ENCODE measurements at places on chromosomes 3 and 15.
A peak's percentile ranks its signal among the peaks of the same experiment; 100 is the strongest.

GRCh38 chr15:91939403-91939831 is 85.9 kb downstream of the SLCO3A1 start:
- no peak for DNase-seq

DNA sequence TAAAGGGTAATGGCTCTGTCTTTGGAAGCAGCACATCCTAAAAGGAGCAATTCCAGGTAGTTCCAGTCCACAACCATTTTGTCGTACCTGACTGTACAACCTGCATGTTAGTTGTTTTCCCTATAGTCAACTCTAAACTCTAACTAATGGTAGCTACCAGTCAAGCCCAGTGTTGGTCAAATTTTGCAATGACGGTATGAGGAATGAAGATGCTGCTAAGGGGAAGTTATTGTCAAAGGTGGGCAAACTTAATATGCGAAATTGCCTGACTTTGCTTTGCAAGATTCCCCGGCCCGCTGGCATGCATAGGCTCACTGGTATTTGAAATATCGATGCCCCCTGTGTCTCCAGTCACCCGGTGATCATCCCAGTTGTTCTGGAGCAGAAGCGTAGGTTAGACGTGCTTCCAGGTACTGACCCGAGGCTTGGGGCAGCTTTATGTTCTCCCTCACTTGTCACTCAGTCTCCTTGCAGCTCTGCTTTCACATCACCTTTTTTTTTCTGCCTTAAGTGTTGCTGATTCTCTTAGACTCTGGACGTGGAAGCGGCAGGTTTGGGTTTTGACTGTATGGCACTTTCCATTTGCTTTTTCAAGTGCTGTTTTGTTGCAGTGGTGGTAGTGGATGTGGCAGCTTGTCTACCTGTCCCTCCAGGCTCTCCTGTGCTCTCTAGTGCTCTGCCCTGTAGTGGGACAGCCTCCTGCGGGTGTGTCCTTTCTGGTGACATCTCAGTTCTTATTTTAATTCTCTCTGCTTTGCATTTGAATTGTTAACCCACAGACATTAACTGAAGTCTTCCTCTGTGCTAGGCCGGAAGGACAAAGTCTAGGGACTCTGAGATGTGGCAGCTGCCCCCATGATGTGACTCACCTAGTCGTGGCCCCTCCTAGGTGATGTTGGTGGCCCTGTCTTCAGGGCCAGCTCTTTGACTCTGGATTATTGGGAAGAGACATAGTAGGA is 95.8 kb upstream of the UMPS start:
- no peak for DNase-seq

GRCh38 chr3:59313365-59313764 is 263.5 kb upstream of the CFAP20DC start:
- peak; percentile 24 for DNase-seq

GRCh38 chr3:26292780-26293179 is 329.8 kb upstream of the LRRC3B start:
- no peak for DNase-seq

DNA sequence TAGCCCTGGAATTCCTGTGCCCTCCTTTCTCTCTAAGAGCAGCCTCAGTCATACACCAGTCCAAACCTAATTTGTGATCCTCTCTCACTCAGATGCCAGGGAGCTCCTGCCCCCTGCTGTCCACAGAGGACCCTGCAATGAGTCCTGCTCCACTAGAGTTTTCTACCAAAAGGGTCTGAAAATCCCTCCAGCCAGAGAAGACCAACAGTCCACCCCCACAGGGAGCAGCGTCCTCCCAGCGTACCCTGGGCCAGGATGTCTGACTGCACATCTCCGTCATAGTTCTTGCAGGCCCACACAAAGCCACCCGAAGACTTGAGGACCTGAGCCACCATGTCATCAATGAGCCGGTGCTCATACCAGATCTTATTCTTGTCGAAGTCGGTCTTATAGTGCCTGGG is 15.4 kb downstream of the IDH2 start:
- peak; percentile 33 for DNase-seq

GRCh38 chr3:69671082-69671952 is 67.9 kb upstream of the MITF start:
- DNase-seq: no peak

- no peak for DNase-seq
Measured at GRCh38 chr15:76293361-76293760, 17.9 kb downstream of the ETFA start.

DNA sequence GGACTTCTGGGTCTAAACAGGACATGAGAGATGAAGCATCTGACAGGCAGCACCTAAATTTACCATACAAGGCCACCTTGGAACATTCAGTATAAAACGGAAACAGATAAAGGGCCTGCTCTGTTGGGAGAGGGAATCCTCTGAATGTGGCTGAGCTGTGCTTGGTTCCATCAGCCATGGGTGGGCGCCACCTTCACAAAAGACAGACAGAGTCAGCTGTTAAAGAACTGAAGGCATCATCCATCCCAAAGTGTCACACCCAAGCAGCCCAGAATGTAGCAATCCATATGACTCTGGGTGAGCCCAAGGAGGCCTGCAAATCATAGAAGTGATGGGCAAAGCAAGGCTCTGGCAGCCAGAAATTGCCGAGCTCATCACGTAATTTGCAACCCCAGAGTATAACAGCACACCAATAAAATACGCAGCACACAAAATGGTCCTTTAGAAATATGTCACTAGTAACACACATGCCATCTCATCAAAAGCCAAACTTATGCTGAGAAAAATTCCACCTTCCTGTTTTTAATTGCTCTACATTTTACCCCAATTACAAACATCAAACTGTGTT is 24.8 kb upstream of the RBP1 start:
- DNase-seq: no peak

DNA sequence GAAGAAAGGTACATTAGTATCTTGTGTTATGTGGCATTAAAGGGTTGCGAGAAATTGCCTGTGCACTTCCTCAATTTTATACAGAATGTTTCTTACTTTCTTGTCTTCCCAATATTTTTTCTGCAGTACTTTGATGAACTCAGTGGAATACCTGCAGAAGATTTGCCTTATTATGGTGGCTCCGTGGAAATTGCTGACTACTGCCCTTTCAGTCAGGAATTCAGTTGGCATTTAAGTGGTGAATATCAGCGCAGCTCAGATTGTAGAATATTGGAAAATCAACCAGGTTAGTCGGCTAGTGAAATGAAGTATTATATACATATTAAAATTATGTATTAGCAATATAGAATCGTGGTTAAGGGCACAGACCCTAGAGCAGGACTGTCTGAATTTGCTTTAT is 61.3 kb downstream of the LMLN start:
- DNase-seq: no peak

DNA sequence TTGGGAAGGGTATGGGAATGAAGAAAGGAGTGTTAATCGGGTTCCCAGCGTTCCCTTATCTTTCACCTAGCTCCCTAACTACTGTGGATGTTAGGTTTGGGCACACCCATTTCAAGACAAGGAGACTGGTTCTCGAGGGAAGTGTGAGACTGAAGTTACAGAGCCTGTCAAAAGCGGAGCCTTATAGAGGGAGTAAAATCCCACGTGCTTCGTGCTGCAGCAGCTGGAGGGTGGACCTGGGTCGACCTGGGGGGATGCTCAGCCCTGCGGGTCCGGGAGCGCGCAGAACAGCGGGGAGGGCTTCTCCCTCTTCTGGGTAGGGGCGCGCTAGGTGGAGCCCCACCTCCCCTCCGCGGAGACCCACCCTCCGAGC is 314 bp upstream of the TMED3 start:
- DNase-seq: no peak

DNA sequence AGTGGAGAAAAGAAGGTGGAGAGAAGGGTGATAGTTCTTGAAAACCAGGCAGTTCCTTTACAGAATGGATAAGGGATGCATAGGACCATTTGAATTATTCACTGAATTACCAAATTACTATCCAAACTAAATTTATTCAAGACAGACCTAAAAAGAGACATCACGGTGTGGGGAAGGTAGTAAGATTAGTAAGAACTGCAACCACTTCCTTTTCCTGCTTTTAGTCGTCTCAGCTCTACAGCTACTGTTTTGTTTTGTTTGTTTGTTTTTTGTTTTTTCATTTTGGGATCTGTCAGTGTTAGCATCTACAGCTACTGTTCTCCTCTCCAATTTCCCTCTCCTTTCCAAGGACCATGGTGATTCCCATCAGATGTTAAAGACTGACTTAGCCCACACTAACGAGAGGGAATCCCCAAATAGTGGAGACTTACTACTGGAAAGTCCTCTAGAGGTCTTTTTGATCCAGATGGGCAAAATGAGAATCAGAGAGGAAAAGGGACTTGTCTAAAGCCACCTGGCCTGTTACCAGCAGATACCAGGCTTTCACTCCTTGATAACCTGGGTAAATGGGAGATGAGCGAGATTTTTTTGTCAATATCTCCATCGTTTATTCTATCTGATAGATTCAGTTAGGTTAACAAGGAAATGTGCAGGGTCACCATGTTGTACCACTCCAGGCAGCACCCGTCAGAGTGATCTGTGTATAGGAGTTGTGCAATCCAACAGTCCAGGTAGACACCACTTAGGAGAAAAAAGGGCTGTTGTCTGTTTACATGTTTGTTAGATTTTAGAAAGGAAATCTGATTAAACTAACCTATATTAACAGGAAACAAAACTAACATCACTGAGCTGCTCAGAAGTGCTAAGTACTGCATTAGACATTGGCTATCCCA is 6.0 kb downstream of the HCLS1 start:
- no peak for DNase-seq

DNA sequence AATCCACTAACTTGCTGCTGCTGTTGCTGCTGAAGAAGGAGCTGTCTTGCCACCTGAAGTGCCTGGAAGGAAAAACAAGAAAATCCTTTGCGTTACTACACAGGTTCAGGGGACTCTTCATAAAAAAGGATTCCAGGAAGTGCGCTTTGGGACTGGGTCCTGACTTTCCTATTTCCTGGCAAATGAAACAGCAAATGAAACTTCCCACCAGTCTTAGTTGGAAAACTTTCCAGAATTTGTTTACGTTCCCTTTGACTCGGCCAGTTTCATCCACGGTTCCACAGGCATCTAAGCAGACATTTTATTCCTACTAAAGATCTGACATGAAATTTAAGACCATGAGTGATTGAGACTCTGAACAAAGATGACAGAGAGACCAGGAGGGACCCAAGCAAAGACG is 471.0 kb downstream of the FOXP1 start:
- no peak for DNase-seq

- no peak for DNase-seq
Measured at GRCh38 chr15:88894819-88895767, at the start of gene HAPLN3. HAPLN3 (minus strand) TSS chr15:88895544; CDS start chr15:88887298, 8,246 bp downstream.

GRCh38 chr3:4812591-4812990 is 166.6 kb upstream of the BHLHE40 start:
- no peak for DNase-seq

- DNase-seq: no peak
Measured at GRCh38 chr3:127214975-127215374, 22.0 kb downstream of the PRR23E start.

DNA sequence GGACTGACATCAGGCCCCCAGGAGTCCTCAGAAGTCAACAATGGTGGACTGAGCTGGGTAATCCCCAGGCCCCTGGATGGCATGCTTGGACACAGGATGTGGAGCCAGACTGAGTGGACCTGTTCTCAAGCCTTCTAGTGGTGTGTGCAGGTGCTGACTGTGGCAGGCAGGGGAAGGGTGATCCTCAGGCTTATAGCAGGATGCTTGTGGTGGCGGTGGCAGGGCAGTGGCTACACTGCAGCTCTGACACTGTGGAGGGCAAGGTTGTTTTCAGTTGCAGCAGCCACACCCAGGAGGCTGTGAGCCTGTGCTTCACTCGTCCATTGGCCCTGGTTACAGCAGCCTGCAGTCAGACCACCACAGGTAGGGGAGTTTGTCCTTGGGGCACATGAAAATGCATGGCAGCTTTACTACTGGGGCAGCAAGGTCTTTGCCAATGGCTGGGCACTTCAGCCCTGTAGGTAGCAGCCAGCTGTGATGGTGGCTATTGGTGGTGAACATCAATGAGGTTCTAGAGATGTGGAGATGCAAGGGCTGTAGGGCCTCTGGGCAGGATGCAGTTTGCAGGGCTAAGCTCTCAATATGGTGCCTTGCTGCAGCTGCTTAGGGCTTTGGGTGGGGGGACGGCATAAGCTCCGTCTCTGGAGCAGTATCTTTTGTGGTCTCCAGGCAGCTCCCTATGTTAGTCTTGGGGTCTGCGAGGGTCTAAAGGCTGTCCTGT is 17.5 kb upstream of the MYO5A start:
- DNase-seq: no peak

DNA sequence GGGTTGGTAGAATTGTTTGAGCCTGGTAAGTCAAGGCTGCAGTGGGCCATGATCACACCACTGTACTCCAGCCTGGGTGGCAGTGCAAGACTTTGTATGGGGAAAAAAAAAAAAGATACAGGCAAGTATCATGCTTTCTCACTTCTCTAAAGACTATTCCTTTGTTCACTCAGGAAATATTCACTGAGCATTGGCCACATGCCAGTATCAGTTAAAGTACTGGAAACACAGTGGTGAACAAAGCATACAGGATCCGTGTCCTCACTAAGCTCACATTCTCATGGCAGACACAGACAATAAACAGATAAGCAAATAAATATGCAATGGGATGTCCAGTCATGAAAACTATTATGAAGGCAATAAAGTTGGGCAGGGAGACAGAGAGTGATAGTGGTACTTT is 5.1 kb upstream of the MTHFS start:
- no peak for DNase-seq

GRCh38 chr15:36284911-36285310 is 294.5 kb upstream of the CDIN1 start:
- no peak for DNase-seq

GRCh38 chr3:194554473-194555123 is 67.8 kb upstream of the ATP13A3 start:
- DNase-seq: no peak

- no peak for DNase-seq
Measured at GRCh38 chr3:3082234-3082924, 27.8 kb downstream of the IL5RA start.

DNA sequence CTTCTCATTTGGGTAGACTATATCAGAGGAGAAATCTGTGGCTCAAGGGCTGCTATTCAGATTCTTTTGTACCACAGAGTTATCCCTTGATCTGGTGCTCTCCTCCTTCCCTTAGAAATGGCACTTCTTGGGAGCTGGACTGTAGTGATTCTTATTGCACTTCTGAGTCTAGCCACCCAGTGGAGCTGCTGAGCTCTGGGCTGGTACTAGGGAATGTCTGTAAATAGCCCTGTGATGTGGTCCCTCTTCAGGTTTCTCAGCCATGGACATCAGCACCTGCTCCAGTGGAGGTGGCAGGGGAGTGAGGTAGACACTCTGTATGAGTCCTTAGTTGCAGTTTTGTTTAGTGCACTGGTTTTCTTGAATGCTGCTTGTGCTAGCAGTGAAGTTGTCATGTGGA is 1292.6 kb downstream of the SI start:
- DNase-seq: no peak

Measured in stimulated activated CD4-positive, alpha-beta T cell treated with anti-CD3 and anti-CD28 coated beads, Interleukin-1b, Interleukin-23, amount 100 ng/mL, for 1 hour (primary cell).